ENCODE measurements at places on chromosomes 2 and 18.

GRCh38 chr18:48963586-48964470 lies 13.1 kb upstream of the SMAD7 start:
- no peak for DNase-seq

DNA sequence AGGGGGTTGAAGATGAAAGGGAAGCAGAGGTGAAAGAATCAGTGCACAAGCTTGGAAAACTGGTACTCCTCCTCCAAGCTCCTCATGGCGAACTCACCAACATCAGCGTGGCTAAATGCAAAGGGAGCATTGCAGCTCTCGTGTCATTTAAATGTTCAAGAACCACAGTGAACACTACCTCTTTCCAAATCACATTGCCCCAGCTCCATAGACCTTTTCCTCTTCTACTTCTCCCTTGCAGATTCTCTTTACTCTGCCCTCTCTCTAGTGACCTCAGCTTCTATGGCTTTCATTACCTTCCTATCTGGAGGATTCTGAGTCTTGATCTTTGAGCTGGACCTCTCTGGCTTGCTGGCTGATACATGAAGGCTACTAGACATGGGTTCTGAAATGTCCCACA lies 14.3 kb downstream of the EPB41L3 start:
- no peak for DNase-seq

GRCh38 chr2:216074794-216075193 lies 6.8 kb downstream of the PECR start:
- DNase-seq: no peak

DNA sequence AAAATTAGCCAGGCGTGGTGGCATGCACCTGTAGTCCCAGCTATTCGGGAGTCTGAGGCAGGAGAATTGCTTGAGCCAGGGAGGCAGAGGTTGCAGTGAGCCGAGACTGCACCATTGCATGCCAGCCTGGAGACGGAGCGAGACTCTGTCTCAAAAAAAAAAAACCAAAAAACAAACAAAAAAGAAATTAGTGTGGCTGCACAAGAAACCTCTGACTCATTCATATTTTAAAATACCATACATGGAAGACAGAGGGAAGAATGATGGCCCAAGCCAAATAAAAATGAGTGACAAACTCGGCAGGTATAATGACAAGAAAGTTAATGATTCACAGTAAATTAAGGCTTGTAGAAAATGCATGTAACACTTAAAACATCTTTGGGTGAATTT lies 875.8 kb downstream of the EPHA4 start:
- DNase-seq: no peak

DNA sequence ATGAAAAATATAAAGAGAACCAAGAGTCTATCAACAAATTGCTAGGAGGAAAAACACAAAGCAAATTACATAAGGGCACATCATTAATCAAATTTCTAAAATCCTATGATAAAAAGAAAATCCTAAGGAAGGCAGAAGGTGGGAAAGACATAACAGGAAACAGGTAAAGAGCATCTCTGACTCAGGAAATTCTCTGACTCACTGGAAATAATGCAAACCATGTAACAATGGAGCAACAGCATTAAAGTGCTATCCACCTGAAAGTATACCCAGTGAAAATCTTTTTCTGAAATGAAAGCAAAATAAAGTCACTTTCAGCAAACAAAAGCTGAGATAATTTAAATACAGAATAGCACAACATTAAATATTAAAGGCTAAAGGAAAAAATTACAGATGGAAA lies 10.9 kb downstream of the ALK start:
- no peak for DNase-seq

- DNase-seq: no peak
These were observed 8.5 kb upstream of the PAX3 start for GRCh38 chr2:222307143-222307756.

- no peak for DNase-seq
These were observed 217.7 kb upstream of the SLC35G4 start for GRCh38 chr18:11391661-11392060.

- DNase-seq: no peak
These were observed 12.3 kb upstream of the SEMA4C start for GRCh38 chr2:96882230-96882629.

DNA sequence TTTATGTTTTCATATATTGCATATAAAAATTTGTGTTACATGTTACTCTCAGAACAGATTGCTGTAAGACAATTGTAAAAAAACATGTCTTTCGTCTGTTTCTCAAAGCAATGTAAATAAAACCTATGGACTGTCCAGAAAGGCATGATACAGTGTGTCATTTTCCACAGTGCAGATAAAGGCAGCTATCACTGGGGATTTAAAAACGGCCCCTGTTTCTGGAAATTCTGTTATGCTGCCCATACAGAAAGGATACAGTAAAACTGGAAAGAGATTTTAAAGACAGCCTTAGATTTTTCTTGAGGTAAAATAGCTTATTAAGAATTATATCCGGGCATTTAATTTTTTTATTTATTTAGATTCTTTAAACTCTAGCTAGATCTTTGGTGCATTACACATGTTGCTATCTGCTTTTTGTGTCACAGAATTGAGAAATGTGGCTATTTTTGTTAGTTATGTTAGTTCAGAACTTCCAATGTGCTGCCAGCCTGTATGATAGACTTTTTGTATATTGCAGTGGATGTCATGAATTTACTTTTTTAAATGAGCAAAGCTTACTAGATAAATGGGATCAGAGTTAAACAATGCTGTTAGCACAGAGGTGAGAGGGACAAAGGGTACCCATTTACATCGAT lies 859 bp upstream of the INO80D start:
- DNase-seq: no peak

DNA sequence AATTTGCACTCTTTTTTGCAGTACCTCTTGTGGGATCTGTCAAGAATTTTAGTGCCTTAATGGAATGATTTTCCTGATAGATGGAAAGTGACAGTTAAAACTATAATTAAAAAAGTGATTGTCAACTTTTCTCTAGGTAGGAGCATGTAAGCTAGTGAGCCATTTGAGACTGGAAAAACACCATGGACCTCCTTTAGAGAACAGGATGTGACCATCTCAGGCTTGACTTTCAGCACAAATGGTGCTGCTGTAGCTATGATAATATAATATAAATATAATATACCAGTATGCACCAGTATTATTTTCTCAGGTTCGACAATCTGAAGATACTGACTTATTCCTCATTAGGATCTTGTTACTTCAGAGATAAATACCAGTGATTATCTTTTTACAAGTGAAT lies 27.8 kb downstream of the ZNF236 start:
- DNase-seq: no peak

GRCh38 chr18:7626922-7627440 lies 59.9 kb downstream of the PTPRM start:
- DNase-seq: no peak

DNA sequence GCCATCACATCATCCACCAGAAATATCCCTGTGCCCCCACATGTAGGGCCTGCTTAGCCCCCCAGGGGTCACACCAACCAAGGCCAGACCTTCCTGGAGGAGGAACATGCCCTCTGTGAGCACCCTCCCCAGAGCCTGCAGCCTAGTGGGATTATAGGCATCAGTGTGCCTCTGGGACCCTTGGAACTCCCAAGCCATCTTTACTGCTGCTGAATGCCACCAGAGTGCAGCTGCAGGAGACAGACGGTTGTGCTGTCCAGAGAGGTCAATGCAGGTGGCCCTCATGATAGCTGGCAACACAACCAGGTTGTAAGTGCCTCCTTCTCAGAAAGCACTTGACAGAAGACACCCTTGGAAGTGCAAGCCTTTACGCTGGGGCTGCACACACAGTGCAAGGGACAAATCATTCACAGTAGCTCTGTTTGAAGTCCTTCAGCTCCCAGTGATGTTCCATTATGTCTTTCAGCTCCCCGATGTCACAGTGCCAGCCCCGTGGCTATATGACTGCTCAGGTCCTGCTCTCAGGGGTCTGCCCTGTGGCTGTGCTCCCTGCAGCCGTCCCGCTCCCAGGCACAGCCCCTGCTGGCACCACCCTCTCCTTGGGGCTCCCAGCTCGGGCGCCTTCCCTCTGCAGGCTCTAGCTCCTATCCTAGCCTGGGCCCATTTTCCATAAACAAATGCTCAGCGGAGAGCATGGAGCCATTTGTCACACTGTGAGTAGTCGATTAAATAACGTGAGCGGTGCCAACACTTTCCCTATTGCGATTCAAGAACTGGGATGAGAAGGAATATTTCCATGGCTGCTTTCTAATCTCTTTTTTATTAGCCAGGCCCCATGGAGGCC lies 65.1 kb downstream of the EDAR start:
- DNase-seq: no peak

GRCh38 chr2:11786592-11786991 lies 40.2 kb downstream of the LPIN1 start:
- no peak for DNase-seq

DNA sequence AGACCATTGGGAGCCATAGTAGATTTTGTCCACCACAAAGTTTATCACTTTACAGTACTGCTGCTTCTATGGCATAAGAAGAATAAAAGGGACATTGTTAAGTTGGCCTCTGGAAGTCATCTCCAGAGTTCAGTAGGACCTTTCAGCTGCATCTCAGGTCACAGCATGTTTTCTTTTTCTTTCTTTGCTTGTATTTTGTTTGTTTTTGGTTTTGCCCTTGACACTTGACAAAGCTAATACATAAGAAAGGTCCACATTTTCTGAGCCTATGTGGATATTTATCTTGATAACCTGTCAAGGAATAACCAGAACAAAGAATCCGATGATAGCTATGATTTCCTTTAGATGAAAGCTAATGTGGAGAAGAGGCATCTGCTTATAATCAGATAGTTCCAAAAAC lies 101.6 kb upstream of the XIRP2 start:
- DNase-seq: no peak

DNA sequence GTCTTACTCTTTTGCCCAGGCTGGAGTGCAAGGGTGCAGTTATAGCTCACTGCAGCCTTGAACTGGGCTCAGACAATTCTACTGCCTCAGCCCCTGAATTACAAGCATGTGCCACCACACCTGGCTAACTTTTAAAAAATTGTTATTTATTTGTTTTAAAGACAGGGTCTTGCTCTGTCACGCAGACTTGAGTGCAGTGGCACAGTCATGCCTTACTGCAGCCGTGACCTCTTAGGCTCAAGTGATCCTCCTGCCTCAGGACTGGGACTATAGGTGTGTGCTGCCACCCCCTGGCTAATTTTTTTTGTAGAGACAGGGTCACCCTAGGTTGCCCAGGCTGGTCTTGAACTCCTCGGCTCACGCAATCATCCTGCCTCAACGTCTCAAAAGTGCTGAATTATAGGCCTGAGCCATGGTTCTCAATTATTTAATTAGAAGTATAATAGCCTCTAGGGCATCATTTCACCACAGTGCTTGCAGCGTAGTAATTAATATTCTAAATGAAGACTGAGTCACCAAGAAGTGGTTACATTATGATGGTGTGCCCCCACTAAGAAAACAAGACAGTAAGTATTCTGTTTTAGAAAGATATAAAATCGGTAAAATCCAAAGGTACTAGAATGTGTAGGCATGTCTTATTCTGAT lies 69.6 kb downstream of the EML4 start:
- DNase-seq: no peak

DNA sequence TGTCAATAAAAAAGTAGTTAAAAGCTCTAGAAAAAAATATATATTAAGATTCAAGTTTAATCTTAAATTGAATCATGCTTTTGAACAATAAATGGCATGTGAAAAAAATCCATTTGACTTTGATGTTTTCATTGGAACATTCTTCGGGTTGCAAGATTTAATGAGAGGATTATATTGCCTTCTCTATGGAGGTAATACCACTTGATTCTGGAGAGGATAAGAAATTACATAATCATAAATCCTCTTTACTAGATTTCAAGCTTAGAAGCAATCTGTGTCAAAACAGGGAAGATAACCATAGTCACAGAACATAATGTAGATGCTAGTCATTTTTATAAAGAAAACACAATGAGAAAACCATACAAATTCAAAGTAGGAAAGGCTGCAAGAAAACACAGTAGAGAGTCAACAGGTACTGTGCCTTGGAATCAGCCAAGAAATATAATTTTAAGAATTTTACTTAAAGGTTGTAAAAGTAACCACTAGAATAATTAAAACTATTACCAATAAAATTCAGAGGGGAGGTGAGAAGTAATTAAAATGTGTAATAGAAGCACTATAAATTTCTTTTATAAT lies 18.7 kb upstream of the MAPRE2 start:
- no peak for DNase-seq

DNA sequence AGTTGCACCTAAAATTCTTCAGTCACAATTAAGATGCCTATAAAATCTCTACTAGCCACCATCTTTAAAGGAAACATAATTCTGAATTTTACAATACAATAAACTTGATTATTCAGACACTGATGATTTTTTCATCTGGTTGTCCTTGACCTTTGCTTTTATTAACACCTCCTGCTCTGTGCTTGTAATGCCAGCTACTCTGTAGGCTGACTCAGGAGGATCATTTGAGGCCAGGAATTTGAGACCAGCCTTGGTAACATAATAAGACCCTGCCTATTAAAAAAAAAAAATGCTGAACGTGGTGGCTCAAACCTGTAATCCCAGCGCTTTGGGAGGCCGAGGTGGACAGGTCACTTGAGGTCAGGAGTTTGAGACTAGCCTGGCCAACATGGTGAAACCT lies 38.3 kb downstream of the HAT1 start:
- DNase-seq: no peak

- DNase-seq: no peak
These were observed 249.8 kb downstream of the ANAPC1 start for GRCh38 chr2:111634050-111634794.

DNA sequence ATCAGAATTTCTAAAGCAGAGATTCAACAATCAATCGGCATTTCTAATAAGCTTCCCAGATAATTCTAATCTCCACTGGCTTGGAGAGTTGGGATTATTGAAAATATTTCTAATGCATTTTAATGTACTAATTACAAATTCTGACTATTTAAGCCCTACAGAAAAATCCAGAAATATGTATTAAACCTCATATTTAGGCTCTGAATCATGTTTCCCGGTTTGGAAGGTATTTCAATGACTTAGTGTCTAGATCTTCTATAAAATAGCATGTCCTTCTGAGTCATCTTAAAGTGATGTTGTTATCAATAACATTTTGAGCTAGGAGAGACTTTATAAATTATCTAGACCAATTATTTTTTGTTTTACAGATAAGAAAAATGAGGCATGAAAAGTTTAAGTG lies 258.8 kb upstream of the NRXN1 start:
- DNase-seq: no peak

- DNase-seq: no peak
These were observed 19.6 kb upstream of the INO80D start for GRCh38 chr2:206105541-206105940.

GRCh38 chr2:37389989-37390765 lies 45.7 kb downstream of the QPCT start:
- DNase-seq: no peak

DNA sequence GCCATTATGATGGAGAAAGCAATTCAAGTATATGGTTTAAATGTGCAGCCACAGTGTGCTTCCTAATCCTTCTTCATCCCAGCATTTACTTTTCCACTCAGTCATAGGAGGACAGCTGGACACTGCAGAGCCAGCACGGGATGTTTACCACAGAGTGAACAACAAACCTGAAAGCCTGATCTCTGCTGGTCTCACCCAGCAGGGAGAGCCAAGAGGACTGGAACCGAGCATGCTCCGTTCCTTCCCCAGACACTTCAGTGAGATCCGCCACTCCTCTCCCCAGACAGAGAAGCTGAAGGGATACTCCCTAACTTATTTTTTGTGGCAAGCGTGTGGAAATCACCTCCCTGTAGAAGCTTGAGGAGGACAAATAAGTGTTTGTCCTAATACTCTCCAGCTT lies 23.2 kb upstream of the GORASP2 start:
- no peak for DNase-seq

GRCh38 chr18:44409515-44409914 lies 271.2 kb upstream of the SETBP1 start:
- DNase-seq: no peak

Data from cortex of kidney (tissue), 1 donor.